Astrocyte (in vitro differentiated cells and primary cell): ENCODE measurements at places on chromosomes 4 and X.
A peak's percentile ranks its signal among the peaks of the same experiment; 100 is the strongest.

DNA sequence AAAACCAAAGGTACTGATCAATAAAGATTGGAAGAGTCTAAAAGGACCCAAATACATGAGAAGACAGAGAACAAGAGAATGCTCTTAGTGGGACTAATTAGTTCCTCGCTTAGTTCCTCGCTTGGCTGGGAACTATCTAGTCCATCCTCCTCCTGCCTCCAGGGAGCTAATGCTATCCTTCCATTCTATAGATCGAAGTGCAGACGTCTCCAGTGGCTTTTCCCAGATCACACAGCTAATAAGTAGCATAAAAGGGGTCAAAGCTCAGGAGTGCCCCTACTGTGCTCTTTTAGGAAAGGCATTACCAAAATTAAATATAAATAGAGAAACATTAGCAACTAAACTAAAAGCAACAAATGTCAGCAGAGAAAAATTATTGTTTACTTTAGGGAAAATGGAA is 42.3 kb upstream of the PPARGC1A start:
- no peaks in the 10 kb centered on the region for H3K27me3 ChIP-seq
- H3K4me3 ChIP-seq = no peak overlapping the region
- H3K27ac ChIP-seq = no peak overlapping the region
- H3K36me3 ChIP-seq = no peaks in the 10 kb centered on the region
- peaks cover 15% of the 10 kb centered on the region for H3K4me1 ChIP-seq

DNA sequence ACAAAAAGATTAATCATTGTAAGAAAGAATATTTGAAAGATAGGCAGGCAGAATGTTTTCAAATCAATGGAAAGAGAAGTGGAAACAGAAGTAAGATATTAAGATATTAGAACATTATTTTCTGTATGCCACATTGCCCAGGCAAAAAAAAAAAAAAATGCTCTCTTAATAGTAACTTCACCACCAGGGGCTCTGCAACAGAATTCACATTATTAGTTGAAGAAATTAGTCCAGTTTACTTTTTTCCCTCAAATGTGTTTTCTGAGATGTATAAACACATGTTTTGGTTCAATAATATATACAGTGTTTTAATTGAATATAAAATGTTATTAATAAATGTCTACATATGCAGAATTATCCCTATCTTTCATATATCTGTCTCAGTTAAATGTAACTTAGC is 78.0 kb upstream of the ADAD1 start:
- no peak overlapping the region for H3K4me3 ChIP-seq
- no peaks in the 10 kb centered on the region for H3K4me1 ChIP-seq
- no peak for DNase-seq
- no peaks in the 10 kb centered on the region for H3K27me3 ChIP-seq
- H3K27ac ChIP-seq = no peak overlapping the region
- no peaks in the 10 kb centered on the region for H3K36me3 ChIP-seq

- DNase-seq = no peak
- H3K27ac ChIP-seq = no peak overlapping the region
- H3K4me1 ChIP-seq = no peaks in the 10 kb centered on the region
- H3K4me3 ChIP-seq = no peak overlapping the region
Measured at GRCh38 chr4:146368209-146368608, 153.5 kb downstream of the SLC10A7 start.

- DNase-seq = peak; percentile 25
- H3K27me3 ChIP-seq = no peaks in the 10 kb centered on the region
- no peaks in the 10 kb centered on the region for H3K4me1 ChIP-seq
- H3K4me3 ChIP-seq = no peak overlapping the region
Measured at GRCh38 chrX:9135901-9136510, 102.1 kb upstream of the FAM9B start.

DNA sequence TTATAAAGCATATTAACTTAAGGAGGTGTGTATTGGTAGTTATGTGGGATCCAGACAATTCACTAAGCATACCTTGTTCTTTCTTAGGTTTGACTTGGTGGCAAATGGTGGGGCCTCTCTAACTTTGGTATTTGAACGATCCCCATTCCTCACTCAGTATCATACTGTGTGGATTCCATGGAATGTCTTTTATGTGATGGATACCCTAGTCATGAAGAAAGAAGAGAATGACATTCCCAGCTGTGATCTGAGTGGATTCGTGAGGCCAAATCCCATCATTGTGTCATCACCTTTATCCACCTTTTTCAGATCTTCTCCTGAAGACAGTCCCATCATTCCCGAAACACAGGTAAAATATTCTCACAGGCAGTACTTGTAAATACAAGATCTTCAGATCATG is 186.4 kb downstream of the DCTD start:
- no peak overlapping the region for H3K27ac ChIP-seq
- H3K4me1 ChIP-seq = no peaks in the 10 kb centered on the region
- no peak for DNase-seq
- H3K4me3 ChIP-seq = no peak overlapping the region
- H3K36me3 ChIP-seq = peaks cover 21% of the 10 kb centered on the region

GRCh38 chr4:11741190-11741652 is 312.5 kb upstream of the HS3ST1 start:
- H3K27ac ChIP-seq = no peak overlapping the region
- peaks cover 3% of the 10 kb centered on the region for H3K4me1 ChIP-seq
- H3K4me3 ChIP-seq = no peak overlapping the region
- peak; percentile 64 for DNase-seq

- DNase-seq = no peak
- H3K27ac ChIP-seq = no peak overlapping the region
- H3K36me3 ChIP-seq = no peaks in the 10 kb centered on the region
- no peaks in the 10 kb centered on the region for H3K4me1 ChIP-seq
- no peak overlapping the region for H3K4me3 ChIP-seq
Measured at GRCh38 chrX:25001808-25002660, 13.7 kb downstream of the ARX start.

- no peak overlapping the region for H3K27ac ChIP-seq
- H3K4me1 ChIP-seq = peaks cover 5% of the 10 kb centered on the region
- H3K4me3 ChIP-seq = no peak overlapping the region
- DNase-seq = peak; percentile 67
- H3K27me3 ChIP-seq = no peaks in the 10 kb centered on the region
Measured at GRCh38 chr4:85968945-85969819, 390.7 kb downstream of the MAPK10 start.

DNA sequence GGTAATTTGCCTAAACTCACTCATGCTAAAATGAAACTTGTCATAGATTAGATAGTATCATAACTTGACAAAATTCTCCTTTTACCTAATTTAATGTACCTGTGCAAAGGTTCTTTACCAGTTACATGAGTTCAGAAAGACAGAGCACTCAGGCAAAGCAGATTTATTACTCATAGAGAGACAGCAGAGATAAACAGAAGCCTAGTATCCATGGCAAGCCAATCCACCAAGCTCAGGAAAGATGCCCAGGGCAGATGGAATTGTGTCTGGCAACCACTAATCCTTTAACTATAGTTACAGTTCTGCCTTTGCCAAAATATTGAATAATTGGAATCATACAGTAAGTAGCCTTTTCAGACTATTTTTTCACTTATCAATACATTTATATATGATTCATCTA is 826.2 kb downstream of the TECRL start:
- DNase-seq = no peak
- no peaks in the 10 kb centered on the region for H3K36me3 ChIP-seq
- H3K4me1 ChIP-seq = no peaks in the 10 kb centered on the region
- H3K27me3 ChIP-seq = no peaks in the 10 kb centered on the region

GRCh38 chr4:60134099-60134498 is 1066.0 kb upstream of the ADGRL3 start:
- no peak overlapping the region for H3K27ac ChIP-seq
- peak; percentile 22 for DNase-seq
- peaks cover 7% of the 10 kb centered on the region for H3K4me1 ChIP-seq
- no peaks in the 10 kb centered on the region for H3K27me3 ChIP-seq
- no peaks in the 10 kb centered on the region for H3K36me3 ChIP-seq

- peak; percentile 40 for DNase-seq
- H3K27ac ChIP-seq = no peak overlapping the region
- no peaks in the 10 kb centered on the region for H3K36me3 ChIP-seq
- H3K4me3 ChIP-seq = no peak overlapping the region
- H3K4me1 ChIP-seq = no peaks in the 10 kb centered on the region
- no peaks in the 10 kb centered on the region for H3K27me3 ChIP-seq
Measured at GRCh38 chr4:71498002-71498401, 159.2 kb downstream of the SLC4A4 start.

GRCh38 chr4:17120761-17121160 is 222.3 kb upstream of the LDB2 start:
- DNase-seq = no peak
- H3K4me1 ChIP-seq = no peaks in the 10 kb centered on the region
- no peak overlapping the region for H3K27ac ChIP-seq

DNA sequence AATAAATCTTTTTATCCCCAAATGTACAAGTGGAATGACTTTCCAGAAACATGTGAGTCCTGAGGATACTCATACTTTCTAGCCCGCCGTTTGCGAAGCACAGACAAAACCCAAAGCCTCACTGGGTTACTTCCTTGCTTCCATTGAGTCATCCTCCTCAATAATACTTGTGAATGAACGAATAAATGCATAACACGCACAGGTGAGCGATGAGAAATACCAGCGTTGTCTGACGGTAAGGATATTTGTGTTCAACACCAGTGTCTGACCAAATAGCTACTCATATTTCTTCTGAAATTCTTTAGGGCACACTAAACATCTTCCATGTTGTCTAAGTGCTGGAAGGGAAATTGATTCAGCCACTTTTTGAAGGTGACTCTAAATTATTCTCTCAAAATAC is 36.0 kb downstream of the CCNG2 start:
- no peaks in the 10 kb centered on the region for H3K36me3 ChIP-seq
- no peaks in the 10 kb centered on the region for H3K4me1 ChIP-seq
- H3K4me3 ChIP-seq = no peak overlapping the region
- H3K27ac ChIP-seq = no peak overlapping the region

DNA sequence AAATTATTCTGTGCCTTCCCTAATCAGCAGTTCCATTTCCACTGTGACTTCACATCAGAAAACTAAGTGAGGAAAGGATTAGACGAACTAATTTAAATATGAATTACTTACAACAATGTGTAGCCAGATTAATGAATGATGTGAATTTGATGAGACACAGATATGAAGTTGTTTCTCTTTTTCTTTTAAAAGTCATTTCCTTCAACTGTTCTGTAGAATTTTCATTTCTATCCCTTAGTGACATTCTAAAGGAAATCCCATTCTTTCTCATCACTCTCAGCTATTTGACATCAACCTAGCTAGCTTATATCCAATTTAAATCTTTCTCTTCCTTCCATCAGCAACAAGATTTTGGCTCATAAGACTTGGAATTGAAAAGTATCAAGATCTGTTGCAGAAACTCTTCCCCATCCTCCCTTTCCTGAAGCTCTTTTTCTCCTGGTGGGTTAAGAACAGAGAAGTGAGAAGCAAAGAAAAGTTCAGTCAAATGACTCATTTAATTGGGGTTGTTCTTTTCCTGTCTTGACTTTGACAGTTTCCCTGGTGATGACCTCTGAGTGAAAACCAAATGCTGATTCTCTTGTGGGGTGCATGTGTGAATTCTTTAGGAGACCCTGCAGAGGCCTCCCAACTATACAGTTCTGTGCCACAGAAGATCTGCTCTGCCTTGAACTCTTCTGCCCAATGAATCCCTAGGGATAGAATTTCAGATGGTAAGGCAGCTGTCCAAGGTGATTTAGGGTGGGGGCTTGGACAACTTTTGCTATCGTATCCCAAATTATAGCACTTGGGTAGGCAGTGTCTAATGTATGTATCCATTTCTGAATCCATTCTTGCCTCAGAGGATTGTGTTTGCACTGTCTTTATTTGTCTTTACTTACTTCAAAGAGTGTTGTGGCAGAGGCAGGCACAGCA is 232.5 kb upstream of the GPRIN3 start:
- peak overlapping the region; percentile 40 for H3K27ac ChIP-seq
- H3K36me3 ChIP-seq = no peaks in the 10 kb centered on the region
- no peaks in the 10 kb centered on the region for H3K27me3 ChIP-seq
- DNase-seq = no peak
- H3K4me1 ChIP-seq = peaks cover 3% of the 10 kb centered on the region

GRCh38 chr4:111689214-111689613 is 456.0 kb upstream of the FAM241A start:
- no peak overlapping the region for H3K27ac ChIP-seq
- no peak overlapping the region for H3K4me3 ChIP-seq
- H3K4me1 ChIP-seq = no peaks in the 10 kb centered on the region
- peak; percentile 64 for DNase-seq
- H3K27me3 ChIP-seq = no peaks in the 10 kb centered on the region

DNA sequence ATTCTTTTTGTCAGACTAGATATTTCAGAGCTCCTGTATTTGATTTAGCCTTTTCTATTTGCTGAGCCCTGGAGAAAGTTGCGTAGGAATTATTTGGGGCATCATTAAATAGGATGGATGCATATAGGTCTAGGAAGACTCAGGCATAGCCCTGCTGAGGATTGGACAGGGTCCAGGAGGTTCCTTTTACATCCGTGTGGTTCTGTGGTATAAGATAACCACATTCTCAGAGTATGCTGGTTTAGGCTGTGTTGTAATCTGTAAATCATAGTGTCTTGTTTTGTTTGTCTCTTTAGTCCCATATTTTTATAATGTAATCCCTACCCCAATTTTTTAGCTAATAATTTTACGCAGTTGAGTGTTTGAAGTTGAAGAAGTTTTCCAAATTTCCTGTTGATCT is 513.7 kb downstream of the RPA4 start:
- no peaks in the 10 kb centered on the region for H3K36me3 ChIP-seq
- no peak overlapping the region for H3K27ac ChIP-seq
- peaks cover 3% of the 10 kb centered on the region for H3K4me1 ChIP-seq
- no peaks in the 10 kb centered on the region for H3K27me3 ChIP-seq
- H3K4me3 ChIP-seq = no peak overlapping the region
- DNase-seq = peak; percentile 58

DNA sequence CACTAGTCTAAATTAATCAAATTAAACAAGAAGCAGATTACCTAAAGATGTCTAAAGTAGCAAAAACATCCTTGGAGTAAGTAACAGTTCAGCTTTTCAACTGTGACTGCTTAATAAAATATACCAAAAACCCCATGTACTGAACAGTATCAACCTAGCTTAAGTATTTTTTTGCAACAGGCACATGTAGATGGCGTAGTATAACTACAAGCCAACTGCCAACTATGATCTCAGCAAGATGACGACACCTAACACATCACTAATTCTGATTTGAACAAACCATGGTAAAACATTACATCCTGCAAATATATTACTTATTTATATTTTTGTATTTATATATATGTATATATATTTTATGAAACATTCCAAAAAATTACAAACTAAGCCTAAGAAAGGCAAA is 24.5 kb downstream of the DHX15 start:
- H3K36me3 ChIP-seq = peaks cover 12% of the 10 kb centered on the region
- DNase-seq = peak; percentile 49
- H3K4me1 ChIP-seq = peaks cover 38% of the 10 kb centered on the region
- no peak overlapping the region for H3K4me3 ChIP-seq
